Breast epithelium (tissue), 4 donors: ENCODE measurements at places on chromosomes 11 and 22. TPM values are rescaled to one million over a fixed set of nuclear protein-coding genes. Genes with fewer than 3 reads are reported as not detected.
A peak's percentile ranks its signal among the peaks of the same experiment; 100 is the strongest.

The DDI1 gene
- total RNA-seq: not detected

The CATSPERZ gene
- total RNA-seq: not detected

DNA sequence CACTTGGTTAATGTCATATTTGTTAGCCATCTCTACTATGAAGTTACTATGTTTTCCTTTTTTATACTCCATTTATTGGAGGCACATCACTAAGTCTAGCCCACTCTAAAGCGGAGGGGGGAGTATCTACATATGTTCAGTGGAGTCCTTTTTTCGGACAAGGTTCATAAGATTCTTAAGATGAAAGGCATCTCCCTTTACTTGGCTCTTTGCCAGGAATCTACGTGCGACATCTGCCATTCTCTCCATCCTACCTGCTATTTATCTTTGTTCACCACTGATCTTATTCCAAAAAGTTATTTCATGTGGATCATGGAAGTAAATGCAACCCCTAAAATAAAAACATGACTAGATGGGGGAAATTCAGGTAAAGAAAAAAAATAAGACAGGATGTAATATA lies 77.4 kb upstream of the YWHAH start:
- H3K27ac ChIP-seq: no peak overlapping the region
- H3K27me3 ChIP-seq: no peaks in the 10 kb centered on the region
- DNase-seq: no peak
- H3K36me3 ChIP-seq: no peaks in the 10 kb centered on the region
- H3K4me3 ChIP-seq: no peak overlapping the region

DNA sequence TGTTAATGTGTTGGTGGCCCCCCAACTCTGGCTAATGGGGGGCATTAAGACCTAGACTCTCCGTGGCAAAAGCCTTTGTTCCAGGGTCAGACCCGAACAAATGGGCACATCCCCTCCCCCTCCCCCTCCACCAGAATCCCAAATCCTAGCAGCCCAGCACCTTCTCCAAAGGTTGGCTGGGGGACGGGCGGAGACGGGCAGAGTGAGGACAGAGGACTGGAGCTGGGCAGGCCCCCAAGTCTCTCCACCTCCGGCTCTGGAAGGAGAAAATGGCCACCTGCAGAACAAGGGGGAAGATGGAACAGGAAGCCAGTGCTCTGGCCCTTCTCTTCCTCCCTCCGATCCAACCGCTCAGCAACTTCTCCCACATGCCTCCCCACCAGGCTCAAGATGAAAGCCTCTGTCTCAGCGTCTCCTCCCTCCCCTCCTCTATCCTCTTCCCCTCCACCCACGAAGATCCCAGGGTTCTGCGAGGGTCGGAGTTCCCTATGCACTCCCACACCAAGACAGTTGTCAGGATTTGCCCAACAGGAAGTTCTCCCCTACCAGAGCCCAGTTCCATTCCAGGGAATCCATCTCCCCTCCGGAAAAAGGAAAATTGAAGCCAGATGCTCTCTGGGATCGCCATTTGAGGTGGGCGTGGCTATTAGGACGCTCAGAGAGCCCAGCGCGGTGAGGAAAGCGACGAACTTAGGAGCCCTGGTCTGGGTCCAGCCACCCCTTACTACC lies 20.1 kb downstream of the ADA2 start:
- peak overlapping the region; percentile 28 for H3K4me3 ChIP-seq
- H3K4me1 ChIP-seq: no peaks in the 10 kb centered on the region
- H3K36me3 ChIP-seq: no peaks in the 10 kb centered on the region
- DNase-seq: no peak
- H3K27ac ChIP-seq: no peak overlapping the region

DNA sequence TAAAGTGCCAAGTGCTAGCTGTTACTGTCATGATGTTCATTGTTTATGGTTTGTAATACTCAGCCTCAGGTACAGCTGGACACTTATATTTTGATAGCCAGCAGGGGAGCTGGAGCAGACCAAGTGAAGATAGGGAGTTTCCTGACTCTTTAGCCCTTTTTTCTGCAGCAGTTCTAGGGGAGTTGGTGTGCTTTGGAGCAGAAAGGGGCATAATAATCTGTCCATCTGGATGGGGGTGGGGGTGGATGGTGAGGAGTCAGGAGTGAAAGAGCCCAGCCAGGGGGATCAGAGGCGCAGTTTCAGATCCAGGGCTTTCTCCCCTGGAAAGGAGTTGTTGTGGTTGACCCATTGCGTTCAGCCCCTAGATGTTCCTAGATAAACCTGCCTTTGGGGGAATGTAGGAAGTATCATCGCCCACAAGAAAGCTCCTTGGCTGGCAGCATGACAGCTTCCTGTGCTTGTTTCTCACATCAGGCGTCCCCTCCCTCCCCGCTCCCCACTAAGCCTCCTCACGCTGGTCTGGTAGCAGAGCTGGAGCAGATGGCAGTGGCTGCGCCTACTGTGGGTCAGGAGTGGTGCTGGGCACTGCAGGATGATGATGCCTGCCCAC lies 41.9 kb downstream of the MED15 start:
- H3K27ac ChIP-seq: peak overlapping the region; percentile 90
- DNase-seq: no peak
- H3K36me3 ChIP-seq: no peaks in the 10 kb centered on the region
- H3K4me1 ChIP-seq: peaks cover 8% of the 10 kb centered on the region
- H3K4me3 ChIP-seq: no peak overlapping the region

The SLC22A9 gene
- total RNA-seq: not detected

GRCh38 chr11:46050662-46051061 lies 70.6 kb downstream of the PHF21A start:
- no peak overlapping the region for H3K4me3 ChIP-seq
- no peaks in the 10 kb centered on the region for H3K4me1 ChIP-seq
- H3K36me3 ChIP-seq: no peaks in the 10 kb centered on the region
- DNase-seq: no peak

The SYT12 gene
- 0.16 TPM for total RNA-seq

- peak overlapping the region; percentile 39 for H3K27ac ChIP-seq
- H3K4me3 ChIP-seq: no peak overlapping the region
- DNase-seq: no peak
- H3K36me3 ChIP-seq: no peaks in the 10 kb centered on the region
- H3K4me1 ChIP-seq: no peaks in the 10 kb centered on the region
These were observed 7.9 kb downstream of the AIP start for GRCh38 chr11:67490727-67491065.
